Left cardiac atrium (tissue), 4 donors: ENCODE measurements at places on chromosomes 2 and 18.
A peak's percentile ranks its signal among the peaks of the same experiment; 100 is the strongest.

DNA sequence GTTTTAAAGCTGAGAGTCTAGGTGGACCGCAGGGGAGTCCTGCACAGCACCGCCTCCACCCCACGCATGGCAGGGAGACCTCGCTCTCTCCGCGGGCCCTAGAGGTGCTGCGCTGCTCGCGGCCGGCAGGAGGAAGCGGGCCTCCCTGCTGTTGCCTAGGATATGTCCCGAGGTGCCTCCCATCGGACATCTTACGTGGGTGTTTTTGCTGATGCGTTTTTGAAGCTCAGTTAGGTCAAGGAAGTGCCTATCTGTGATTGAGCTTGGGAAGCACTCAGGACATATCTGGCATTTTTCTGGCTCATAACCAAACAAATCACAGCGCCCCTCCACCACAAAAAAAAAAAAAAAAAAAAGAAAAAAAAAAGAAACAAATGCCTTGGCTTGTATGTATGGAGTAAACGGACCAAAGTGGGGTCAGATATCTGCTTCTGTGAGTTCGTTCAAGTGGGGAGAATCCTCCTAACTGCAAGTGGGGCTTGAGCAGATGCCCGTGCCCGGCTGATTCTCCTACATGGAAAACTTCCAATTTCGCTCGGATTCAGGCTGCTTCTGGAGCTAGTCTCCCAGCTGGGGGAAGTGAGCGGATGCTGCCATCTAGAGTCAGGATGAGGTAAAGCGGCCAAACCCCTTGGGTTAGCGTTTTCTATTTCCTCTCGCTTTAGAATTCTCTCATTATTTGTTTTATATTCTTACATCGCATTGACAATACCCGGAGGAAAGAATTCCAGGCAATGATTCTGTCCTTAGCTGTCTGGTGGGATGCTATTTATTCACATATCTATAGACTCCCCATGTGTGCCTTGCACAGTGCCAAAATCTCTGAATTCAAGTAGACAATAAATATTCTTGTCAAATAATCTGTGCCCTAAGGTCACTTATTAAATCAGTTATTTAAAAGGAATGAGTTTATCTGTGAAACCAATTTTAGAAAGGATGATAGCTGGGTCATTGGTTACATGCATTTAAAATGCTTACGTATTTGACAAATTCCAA lies 95.3 kb downstream of the CD8B2 start:
- peak; percentile 74 for DNase-seq

GRCh38 chr2:20377741-20378140 lies 27.1 kb upstream of the PUM2 start:
- no peak for DNase-seq

GRCh38 chr2:182410120-182410519 lies 16.7 kb downstream of the PDE1A start:
- DNase-seq, result no peak

DNA sequence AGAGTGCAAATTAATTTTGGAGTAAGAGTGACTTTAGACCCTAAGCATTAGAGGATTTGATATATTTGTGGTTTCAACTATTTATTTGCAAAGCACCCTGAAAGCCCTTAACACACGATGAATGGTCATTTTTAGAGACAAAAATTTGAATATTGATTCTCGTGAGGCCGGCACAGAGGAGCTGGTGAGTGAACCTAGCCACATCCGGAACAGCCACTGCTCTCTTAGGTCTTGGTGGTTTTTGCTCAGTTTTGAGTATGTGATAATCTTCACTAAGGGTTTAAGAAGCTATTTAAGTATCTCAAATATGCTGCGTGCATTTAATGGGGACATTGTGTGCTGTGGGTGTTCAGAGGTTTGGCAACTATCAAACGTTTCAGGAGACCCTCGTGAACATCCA lies 204.8 kb downstream of the TSN start:
- DNase-seq, result no peak

DNA sequence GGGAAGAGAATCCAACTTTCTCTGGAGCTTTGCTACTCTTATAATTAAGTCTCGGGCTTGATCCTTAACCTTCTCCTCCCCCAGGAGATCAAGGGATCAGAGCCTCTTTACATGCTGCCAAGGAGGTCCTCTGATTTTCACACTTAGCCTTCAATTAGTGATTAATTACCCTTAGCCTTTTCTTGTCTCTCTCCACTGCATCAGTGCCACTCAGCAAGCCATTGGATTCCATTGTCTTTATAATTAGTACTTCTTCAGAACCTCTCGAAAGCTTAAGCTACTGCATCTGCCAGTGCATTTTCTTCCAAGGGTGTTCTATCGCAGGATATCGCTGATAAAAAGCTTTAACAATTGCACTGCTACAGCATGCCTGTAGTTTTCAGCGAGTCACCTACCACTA lies 477.0 kb upstream of the MEIS1 start:
- DNase-seq, result no peak

DNA sequence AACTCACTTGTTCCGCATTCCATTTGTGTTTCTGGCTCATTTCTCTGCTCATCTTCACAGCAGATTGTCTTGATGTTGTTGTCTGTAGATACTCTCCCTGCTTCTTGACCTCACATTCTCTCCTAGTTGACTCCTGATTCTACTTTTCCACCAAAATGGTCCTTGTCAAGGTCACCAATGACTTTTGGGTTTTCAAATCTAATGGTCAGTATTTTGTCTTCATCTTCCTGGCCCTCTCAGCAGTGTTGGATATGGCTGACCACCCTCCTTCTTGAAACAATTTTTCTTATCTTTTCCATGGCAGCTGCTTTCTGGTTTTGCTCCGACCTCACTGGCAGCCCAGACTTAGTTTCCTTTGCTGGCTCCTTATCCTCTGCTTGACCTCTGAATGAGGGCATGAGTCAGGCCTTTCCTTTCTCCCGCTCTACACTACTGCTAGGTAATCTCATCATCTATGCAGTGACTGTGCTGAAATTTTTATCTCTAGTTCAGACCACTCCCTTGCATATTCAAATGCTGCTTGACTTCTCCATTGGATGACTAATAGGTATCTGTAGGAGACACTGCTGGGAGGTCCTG lies 386.6 kb upstream of the SPRED2 start:
- no peak for DNase-seq
